ENCODE measurements at places on chromosomes 13 and 19.

DNA sequence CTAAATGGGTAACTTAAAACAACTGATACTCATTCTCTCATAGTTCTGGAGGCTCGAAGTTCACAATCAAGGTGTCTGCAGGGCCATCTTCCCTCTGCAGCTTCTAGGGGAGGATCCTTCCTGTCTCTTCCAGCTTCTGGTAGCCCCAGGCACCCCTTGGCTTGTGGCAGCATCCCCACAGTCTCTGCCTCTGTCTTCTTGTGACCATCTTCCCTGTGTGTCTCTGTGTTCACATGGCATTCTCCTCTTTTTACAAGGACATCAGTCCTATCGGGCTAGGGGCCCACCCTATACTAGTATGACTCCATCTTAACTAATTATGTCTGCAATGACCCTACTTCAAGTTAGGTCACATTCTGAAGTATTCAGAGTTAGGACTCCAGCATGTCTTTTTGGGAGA, 73.5 kb downstream of the ANKRD10 start:
- no peak for DNase-seq

GRCh38 chr13:105448811-105449210, 1086.7 kb downstream of the EFNB2 start:
- no peak for DNase-seq

DNA sequence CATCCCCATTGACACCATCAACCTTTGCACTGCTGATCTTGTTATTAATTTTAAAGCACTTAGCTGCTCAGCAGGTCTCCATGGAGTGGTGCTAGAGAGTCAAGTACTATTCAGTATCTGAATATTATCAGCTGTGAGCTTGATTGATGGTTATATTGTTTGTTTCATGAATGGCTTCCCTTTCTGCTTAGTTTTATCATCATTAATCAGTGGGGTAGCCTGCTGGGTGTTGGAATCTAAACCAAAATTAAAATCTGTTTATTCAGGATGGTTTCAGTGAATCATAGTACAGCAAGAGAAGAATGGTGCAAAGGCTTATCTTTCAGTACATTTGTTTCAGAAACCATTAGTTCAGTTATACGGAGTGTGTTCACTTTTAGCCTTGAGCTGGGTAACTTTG, 42.5 kb upstream of the SCEL start:
- DNase-seq: peak; percentile 74

- no peak for DNase-seq
Measured at GRCh38 chr19:10508707-10509106, 5.6 kb upstream of the KEAP1 start.

- DNase-seq: no peak
Measured at GRCh38 chr13:94556041-94556440, 39.9 kb downstream of the TGDS start.

- DNase-seq: no peak
Measured at GRCh38 chr13:41259875-41260501, 3.4 kb downstream of the MTRF1 start.

GRCh38 chr13:90673746-90674145, 673.7 kb upstream of the MIR17HG start:
- no peak for DNase-seq

- DNase-seq: no peak
Measured at GRCh38 chr19:19327672-19328071, 7.0 kb downstream of the MAU2 start.

GRCh38 chr13:41017817-41018601, 1.1 kb downstream of the ELF1 start:
- DNase-seq: no peak

GRCh38 chr19:4032436-4032835, 24.9 kb downstream of the PIAS4 start:
- no peak for DNase-seq

- DNase-seq: no peak
Measured at GRCh38 chr13:36421447-36421846, 10.8 kb upstream of the CCNA1 start.

- no peak for DNase-seq
Measured at GRCh38 chr13:107573184-107573583, 642.2 kb downstream of the LIG4 start.

DNA sequence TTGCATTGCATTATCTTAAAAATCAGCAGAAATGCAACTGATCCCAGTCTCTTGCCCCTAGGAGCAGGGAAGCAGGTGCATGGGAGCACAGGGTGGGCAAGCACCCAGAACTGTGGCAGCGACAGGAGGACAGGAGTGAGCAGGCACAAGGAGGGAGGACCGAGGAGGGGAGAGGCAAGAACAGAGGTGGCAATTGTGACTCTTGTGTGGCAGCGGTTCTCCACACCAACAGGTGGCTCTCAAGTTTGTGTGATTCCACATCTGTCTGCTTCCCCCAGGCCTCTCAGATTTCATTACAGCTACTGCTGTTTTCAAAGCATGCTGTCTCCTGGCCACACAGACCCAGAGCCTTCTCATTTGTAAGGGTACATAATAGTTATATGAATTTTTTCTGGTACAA, 108.5 kb downstream of the STK24 start:
- no peak for DNase-seq

- DNase-seq: no peak
Measured at GRCh38 chr19:45876411-45877197, 9.3 kb downstream of the IRF2BP1 start.

- DNase-seq: no peak
Measured at GRCh38 chr19:11673608-11674041, 65.1 kb downstream of the ZNF823 start.

- no peak for DNase-seq
Measured at GRCh38 chr19:35318679-35319448, 10.1 kb upstream of the CD22 start.

DNA sequence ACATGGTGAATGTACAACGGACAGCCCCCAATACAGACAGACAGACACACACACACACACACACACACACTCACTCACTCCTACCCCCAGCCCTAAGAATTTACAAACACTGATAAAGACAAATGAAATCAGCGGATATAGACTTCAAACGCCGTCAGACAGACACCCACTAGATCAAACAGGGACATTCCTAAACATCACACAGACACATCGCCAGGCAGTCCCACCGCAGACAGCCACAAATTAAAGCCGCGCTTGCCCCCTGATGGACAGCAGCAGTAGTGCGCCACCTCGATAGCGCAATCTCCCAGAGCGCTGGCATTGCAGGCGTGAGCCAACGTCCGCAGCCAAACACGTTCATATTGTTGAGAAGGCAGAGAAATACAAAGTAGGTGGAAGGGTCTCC, 24.7 kb upstream of the ADGRE1 start:
- DNase-seq: peak; percentile 69

DNA sequence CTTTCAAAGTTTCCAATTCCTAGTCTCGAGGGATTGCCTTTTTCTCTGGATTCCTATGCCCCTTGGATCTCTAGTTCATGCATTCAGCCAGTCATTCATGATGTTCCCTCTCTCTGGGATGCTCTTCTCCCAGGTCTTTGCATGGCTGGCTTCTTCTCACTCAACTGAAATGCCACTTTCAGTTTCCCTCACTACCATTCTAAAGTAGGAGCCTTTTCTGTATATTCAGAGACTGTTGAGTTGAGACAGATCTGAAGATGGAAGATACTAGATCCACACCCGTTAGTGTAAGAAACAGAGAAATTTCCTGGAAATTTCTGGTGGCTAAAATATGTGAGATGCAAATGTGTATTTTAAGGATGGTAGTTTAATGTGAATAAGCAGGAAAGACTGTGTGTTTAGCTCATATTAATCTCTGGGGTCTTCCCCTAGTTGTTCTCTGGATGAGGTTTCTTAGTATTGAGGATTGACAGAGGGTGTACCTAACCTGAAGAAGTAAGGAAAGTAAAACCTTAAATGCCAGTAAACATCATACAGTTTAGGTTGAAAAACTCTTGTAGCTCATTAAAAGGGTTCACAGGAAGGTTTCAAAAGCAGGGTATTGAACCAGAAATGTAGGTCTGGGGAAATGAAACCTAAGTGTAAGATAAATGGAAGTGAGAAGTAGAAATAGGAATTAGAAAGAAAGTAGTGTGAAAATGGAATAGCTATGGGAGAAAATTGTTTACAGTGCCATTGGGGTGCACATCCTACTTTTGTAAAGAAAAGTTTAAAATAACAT, 331.3 kb downstream of the NDFIP2 start:
- no peak for DNase-seq

GRCh38 chr13:40375489-40376171, 290.8 kb downstream of the FOXO1 start:
- no peak for DNase-seq

DNA sequence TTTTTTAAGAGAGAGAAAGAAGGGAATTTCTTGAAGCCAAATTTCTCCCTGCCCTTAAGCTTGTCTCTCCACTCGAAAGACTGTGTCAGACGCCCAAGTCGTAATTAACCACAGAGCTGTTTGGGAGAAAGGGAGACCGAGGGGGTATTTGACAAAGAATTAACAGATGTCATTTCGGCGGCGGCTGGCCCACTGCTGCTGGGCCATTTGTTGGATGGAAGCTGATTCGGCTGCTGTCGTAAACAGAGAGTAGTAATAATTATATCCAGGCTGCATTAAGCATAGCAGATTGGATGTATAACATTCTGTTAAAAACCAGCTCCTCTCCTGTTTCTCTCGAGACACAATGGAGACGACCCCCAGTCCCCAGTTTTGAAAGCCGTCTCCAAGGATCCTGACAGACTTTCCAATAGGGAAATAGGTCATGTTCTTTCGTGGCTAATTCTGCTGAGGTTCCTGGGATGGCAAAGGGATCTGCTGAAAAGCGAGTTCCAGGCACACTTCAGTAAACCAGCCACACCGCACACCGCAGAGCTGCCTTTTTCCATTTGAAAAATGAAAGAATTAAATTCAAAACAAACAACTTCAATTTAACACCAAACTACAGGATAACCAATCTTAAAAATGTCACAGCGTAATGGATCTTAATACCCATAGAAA, 71.5 kb downstream of the KCTD15 start:
- DNase-seq: no peak

DNA sequence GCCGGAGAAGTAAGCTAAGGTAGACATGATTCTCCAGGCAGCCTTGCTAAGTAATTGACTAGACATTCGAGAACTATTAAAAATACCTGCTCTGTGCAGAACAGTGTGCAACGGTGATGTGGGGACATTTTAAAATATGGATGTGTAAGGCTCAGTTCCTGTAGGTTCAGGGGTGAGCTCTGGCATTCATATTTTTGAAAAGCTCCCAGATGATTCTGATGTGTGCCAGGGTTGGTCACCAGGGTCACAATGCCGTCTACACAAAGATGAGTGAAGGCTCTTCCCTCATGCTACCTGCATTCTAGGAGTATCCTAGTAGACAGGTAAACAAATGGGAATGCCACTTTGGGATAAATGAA, 702 bp upstream of the EPSTI1 start:
- DNase-seq: no peak

DNA sequence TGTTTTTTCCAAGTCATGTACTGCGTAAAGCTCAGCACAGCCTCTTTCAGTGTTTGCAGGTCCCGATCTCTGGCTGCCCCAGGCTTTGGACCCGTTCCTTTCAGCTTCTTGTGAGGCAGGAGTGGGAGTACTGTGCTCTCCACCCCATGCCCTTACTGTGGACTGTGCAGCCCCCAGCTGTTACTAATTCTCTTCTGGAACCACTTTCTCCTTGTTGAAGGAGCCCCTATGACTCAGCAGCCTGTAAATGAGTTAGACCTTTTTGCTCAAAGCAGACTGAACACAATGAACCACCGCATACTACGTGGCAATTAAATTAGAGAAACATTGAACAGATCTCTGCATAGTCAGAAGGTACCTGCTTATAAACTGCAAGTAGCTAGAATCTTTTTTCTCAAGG, 39.0 kb downstream of the SERTM1 start:
- DNase-seq: no peak

DNA sequence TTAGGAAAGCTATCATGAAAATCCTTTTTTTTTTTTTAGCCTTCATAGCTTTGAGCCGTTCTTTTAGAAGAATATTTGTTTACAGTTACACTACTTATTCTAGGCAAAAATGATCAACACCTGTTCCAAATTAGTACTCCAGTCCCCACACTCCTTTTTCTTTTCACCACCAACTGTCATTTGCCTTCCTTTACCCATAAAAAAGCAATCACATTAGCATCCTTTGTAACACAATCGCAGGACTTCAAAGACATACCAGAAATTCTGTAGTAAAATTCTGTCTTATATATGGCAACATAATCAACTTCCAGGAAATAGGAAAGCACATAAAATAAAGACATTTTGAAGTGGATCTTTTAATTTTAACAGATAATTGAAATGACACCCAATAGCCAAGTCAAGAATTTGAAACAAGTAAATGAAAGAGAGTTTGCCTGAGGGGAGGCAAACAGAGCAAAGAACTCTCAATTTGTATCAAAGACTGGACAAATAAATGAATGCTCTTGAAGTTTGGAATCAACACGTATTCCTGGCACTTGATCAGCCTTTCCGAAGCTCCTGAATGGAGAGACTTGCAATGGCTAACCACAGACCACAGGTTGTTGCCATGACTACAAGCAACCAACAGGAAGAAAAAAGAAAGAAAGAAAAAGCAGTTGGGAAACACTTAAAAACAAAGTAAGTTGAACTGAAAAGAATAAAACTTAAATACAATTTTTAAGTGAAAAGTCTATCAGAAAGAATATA, 206.8 kb downstream of the PCDH9 start:
- peak; percentile 75 for DNase-seq

- DNase-seq: no peak
Measured at GRCh38 chr13:76852986-76853385, 33.2 kb downstream of the KCTD12 start.

GRCh38 chr13:47175172-47175866, 278.5 kb upstream of the HTR2A start:
- DNase-seq: peak; percentile 3

GRCh38 chr13:41813426-41813825, 147.5 kb downstream of the VWA8 start:
- no peak for DNase-seq

GRCh38 chr13:97976610-97977521, 23.4 kb downstream of the IPO5 start:
- no peak for DNase-seq

- no peak for DNase-seq
Measured at GRCh38 chr19:39004403-39004802, 27.9 kb downstream of the FBXO27 start.

- no peak for DNase-seq
Measured at GRCh38 chr19:410243-410781, 1.4 kb upstream of the C2CD4C start.

DNA sequence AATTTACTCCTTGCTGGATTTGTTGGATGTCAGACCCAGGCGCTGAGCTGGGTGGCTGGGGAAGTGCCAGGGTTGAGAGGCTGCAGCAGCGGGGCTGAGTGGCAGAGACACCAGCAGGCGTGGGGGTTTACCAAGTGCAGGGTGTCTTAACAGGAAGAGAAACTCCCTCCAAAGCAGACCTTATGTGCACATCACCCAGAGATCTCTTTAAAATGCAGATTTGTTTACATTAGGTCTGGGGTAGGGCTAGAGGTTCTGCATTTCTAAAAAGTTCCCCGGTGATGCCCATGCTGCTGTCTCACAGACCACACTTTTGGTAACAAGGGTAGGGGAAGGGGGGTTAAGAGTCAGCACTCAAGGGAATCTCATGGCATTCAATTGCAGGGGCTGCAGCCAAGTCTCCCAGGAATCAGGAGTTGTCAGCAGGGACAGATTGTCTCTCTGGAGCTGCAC, 80.7 kb upstream of the OLFM4 start:
- DNase-seq: no peak

GRCh38 chr13:65844266-65844841, 1385.8 kb downstream of the PCDH9 start:
- no peak for DNase-seq

- no peak for DNase-seq
Measured at GRCh38 chr13:87094646-87095045, 576.5 kb upstream of the SLITRK5 start.
